GM23338 (cell line): ENCODE measurements at places on chromosomes 12 and 14. TPM values are rescaled to one million over a fixed set of nuclear protein-coding genes. Genes with fewer than 3 reads are reported as not detected.

CAPZA3 gene
- not detected in 2 replicates for total RNA-seq

CFAP54 gene
- total RNA-seq = 0.07 and 0.70 TPM in 2 replicates

GNB3 gene
- total RNA-seq = 3.3 and 8.2 TPM in 2 replicates

NR1H4 gene
- not detected in 2 replicates for total RNA-seq

L3HYPDH gene
- 24.8 and 24.9 TPM in 2 replicates for total RNA-seq

MGAT4C gene
- 4.3 and 4.7 TPM in 2 replicates for total RNA-seq

GLIPR1L2 gene
- not detected in 2 replicates for total RNA-seq

NFATC4 gene
- 20.7 and 26.6 TPM in 2 replicates for total RNA-seq

IFNG gene
- not detected in 2 replicates for total RNA-seq

TSPAN19 gene
- 0.50 and 0.80 TPM in 2 replicates for total RNA-seq

IFNG-AS1 gene
- not detected in 2 replicates for total RNA-seq

TRHDE gene
- 5.7 and 7.7 TPM in 2 replicates for total RNA-seq

PTPN21 gene
- 5.2 and 5.6 TPM in 2 replicates for total RNA-seq

GLRX5 gene
- total RNA-seq = 91.4 and 96.6 TPM in 2 replicates

NFE2 gene
- 0.27 and 1.3 TPM in 2 replicates for total RNA-seq

YARS2 gene
- total RNA-seq = 67.1 and 73.0 TPM in 2 replicates

FGF6 gene
- total RNA-seq = not detected in 2 replicates

PLA2G1B gene
- not detected in 2 replicates for total RNA-seq

VWF gene
- 0.31 and 0.56 TPM in 2 replicates for total RNA-seq

PHC1 gene
- 1,003 and 1,069 TPM in 2 replicates for total RNA-seq

LBHD2 gene
- total RNA-seq = not detected in 2 replicates

TAS2R8 gene
- total RNA-seq = not detected in 2 replicates

FLRT2 gene
- total RNA-seq = 5.4 and 7.4 TPM in 2 replicates

TCL1A gene
- total RNA-seq = 5.3 and 8.5 TPM in 2 replicates

SLC5A8 gene
- 0.10 and 0.35 TPM in 2 replicates for total RNA-seq

SYNE2 gene
- total RNA-seq = 86.5 and 100 TPM in 2 replicates

TMEM63C gene
- 6.3 and 6.4 TPM in 2 replicates for total RNA-seq

LTB4R gene
- total RNA-seq = 4.7 and 7.9 TPM in 2 replicates

EIF2S3B gene
- 10.8 and 16.3 TPM in 2 replicates for total RNA-seq

NTN4 gene
- total RNA-seq = 3.3 and 3.8 TPM in 2 replicates

IQSEC3 gene
- total RNA-seq = 2.1 and 3.8 TPM in 2 replicates

AKAP5 gene
- 3.2 and 3.4 TPM in 2 replicates for total RNA-seq

PIWIL1 gene
- total RNA-seq = not detected in 2 replicates

KRT4 gene
- not detected in 2 replicates for total RNA-seq

SENP1 gene
- 23.7 and 27.7 TPM in 2 replicates for total RNA-seq

BRI3BP gene
- total RNA-seq = 10.7 and 12.6 TPM in 2 replicates

TTC9 gene
- total RNA-seq = 29.2 and 34.2 TPM in 2 replicates

ESRRB gene
- 0.52 and 1.0 TPM in 2 replicates for total RNA-seq

SMIM41 gene
- total RNA-seq = 0.12 and 0.66 TPM in 2 replicates

AQP2 gene
- 0.07 TPM in 1 of 2 replicates, not detected in the other for total RNA-seq

PRB2 gene
- total RNA-seq = not detected in 2 replicates

LTB4R2 gene
- 6.4 and 12.6 TPM in 2 replicates for total RNA-seq

PLEKHA5 gene
- total RNA-seq = 81.8 and 82.8 TPM in 2 replicates

CALM1 gene
- total RNA-seq = 308 and 335 TPM in 2 replicates

PLEKHG7 gene
- not detected in 2 replicates for total RNA-seq

KRT1 gene
- total RNA-seq = not detected in 2 replicates

TAS2R9 gene
- total RNA-seq = 0.19 TPM in 1 of 2 replicates, not detected in the other

KCNC2 gene
- total RNA-seq = 0.10 TPM in 1 of 2 replicates, not detected in the other
